ENCODE measurements at places on chromosomes 3 and 15.

DNA sequence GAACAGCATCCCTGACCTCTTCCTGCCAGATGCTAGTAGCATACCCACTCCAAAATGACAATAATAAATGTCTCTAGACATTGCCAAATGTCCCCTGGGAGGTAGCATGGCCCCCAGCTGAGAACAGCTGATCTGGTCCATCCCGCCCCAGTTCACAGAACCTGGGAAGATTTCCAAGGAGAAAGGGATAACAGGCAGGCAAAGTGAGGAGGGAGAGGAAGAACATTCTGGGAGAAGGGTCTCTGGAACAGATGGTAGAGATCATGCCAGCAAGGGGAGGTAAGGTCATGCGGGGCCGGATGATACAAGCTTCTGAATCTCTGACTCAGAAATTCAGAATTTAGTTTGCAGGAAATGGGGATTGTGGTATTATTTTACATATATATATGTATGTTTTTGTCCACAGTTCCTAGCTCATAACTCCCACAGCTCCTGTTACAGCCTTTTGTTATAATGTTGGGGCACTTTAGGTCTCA is 192.7 kb downstream of the SUCLG2 start:
- DNase-seq, result no peak

GRCh38 chr3:149000206-149000745 is 8.9 kb downstream of the GYG1 start:
- no peak for DNase-seq

DNA sequence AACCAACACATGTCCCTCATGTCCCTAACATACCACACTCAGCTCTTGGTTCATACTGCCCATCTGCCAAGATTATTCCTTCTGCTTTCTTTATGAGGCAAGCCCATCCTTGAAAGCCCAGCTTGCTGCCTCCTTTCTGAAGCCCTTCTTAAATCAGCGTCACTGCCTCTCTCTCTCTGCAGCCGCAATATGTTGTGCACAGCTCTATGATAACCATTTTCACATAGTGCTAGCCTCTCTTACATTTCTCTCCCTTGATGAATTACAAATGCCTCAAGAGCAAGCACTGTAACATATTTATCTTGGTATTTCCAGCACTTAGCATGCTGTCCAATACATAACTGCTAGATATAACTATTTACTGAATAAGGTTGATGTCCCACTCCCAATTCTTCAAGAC is 86.5 kb downstream of the TNIK start:
- DNase-seq, result no peak

- no peak for DNase-seq
Measured at GRCh38 chr3:1609416-1609815, 489.2 kb upstream of the CNTN4 start.

DNA sequence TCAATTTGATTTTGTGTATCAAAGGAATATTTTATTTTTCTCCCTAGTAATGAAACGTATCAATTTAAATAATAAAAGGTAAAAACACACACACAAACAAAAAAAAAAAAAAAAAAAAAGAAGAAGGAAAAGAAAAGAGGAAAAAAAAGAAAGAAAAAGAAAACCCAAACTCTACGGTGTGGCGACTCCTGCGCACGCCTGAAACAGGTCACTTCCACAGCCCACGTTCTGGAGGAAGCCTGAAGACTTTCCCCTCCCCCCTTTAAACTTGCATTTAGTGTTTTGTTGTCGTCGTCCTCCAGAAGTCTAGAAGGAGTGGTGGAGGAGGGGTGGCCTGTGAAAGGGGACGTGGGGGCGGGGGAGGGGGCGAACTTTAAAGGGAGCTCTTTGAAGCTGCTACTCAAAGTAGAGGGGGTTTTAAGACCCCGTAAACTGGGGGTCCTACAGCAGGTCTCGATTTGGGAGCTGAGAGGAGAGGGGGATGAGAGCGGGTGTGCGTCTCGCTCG is 2.3 kb upstream of the TLE3 start:
- DNase-seq, result no peak

DNA sequence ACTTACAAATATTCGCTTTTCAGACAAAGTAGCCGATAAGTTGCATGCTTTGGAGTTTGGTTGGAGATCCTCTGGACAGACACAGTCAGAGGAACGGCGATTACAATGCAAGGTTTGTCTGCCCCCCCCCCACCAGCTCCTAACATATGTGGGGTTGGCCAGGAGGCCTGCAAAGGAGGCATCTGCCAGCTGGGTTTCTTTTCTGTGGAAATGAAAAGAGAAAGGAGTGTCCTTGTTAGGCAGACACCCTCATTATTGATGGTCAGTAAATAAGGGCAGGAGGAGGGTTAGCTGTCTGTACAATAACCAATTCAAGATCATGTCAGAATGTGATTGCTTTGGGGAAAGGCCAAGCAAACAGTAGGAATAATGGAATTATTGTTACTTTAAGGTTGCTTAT is 49.1 kb downstream of the TLNRD1 start:
- no peak for DNase-seq

GRCh38 chr15:65653341-65653740 is 31.6 kb downstream of the SLC24A1 start:
- DNase-seq, result no peak

GRCh38 chr3:32493437-32494414 is 8.9 kb downstream of the CMTM6 start:
- no peak for DNase-seq

GRCh38 chr15:57439128-57440027 is 63.1 kb downstream of the CGNL1 start:
- DNase-seq, result no peak

GRCh38 chr3:77541203-77541922 is 501.5 kb downstream of the ROBO2 start:
- no peak for DNase-seq

DNA sequence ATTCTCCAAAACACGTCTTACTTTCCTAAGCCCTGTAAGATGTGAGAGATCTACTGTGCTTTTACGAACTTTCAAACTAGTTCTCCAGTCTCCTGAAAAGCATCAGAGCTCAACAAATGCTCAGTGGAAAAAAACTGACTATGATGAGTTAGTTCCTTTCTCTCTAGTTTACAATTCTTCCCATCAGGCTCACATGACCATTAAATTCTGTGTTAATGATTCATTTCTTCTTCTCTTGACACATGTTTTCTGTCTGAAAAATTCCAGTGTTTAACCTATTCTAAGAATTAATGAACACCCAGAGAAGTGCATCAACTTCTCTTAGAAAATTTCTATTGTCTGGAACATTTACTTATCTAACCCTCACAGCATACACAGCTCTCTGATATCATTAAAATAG is 844.3 kb downstream of the SI start:
- no peak for DNase-seq

DNA sequence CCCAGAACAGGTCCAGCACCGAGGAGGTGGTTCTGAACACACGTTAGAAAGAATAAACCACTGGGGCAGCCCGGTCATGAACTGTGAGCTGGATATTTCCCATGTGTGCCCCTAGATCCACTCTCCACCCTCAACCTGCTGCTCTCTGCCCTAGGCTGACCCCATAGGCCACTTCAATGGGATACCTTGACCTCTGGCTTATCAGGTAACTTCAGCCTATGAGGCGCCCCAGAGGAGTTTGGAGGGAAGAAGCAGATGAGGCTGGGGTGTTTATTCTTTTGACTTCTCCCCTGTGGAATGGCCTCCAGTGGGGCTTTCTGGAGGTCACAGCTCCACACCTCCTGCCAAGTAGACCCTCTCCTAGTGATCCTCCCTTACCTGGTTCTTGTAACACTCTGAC is 47.7 kb upstream of the SLC7A14 start:
- DNase-seq, result no peak

GRCh38 chr15:90838139-90838538 is 30.2 kb upstream of the FURIN start:
- no peak for DNase-seq

All from thoracic aorta (tissue), 2 donors.